ENCODE measurements at places on chromosomes 16 and 17. TPM values are rescaled to one million over a fixed set of nuclear protein-coding genes. Genes with fewer than 3 reads are reported as not detected.

SLC5A11 gene
- polyA plus RNA-seq, result not detected

- DNase-seq, result no peak
These were observed 114.1 kb downstream of the ADCY9 start for GRCh38 chr16:4002121-4002520.

MPO gene
- 0.11 TPM for polyA plus RNA-seq

TM4SF5 gene
- not detected for polyA plus RNA-seq

DNA sequence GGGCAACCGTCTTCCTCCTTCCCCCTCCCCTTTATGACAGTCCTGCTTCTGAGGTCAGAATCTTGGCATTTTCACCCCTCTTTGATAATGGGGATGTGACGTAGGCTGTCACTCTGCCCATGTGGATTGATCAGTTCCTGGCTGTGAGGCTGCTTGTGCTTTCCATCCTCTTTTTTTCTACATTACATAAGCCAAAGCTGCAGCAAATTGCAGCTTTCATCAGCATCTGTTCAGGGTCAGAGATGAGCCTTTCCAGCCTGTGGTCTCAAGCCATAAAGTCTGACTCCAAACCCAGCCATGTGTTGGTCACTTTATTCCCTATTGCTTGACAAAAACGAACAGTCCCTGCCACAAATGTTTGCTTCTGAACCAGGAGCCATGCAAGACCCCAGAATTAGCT is 535.1 kb downstream of the CDH11 start:
- no peak for DNase-seq

CPHXL2 gene
- polyA plus RNA-seq, result not detected

- no peak for DNase-seq
These were observed 12.0 kb downstream of the CA7 start for GRCh38 chr16:66856184-66856730.

DNA sequence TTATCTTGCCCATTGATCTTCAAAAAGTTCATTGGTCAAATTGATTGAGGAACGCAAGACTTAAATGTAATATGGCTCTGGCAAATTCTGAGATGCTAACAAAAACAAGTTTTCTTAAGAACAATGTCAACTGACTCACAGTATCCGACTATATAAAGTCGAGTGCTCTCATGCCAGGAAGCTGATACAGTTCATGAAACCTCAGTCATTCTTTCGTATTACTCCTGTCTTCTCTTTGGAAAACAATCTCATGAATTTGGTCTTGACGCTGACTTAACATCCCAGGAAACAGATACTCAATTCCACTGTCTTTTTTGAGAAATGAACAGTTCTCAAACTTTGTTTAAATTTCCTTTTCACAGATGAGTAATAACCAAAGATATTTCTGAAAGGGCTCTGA is 704.9 kb downstream of the MAF start:
- DNase-seq, result no peak

- no peak for DNase-seq
These were observed 10.7 kb upstream of the CCL22 start for GRCh38 chr16:57347858-57348257.

SCPEP1 gene
- polyA plus RNA-seq, result 99.7 TPM
